ENCODE measurements at places on chromosomes 7 and 10.

GRCh38 chr10:34824870-34825269, 9.8 kb upstream of the PARD3 start:
- DNase-seq: no peak

GRCh38 chr10:122361046-122361445, 13.5 kb upstream of the PLEKHA1 start:
- no peak for DNase-seq

DNA sequence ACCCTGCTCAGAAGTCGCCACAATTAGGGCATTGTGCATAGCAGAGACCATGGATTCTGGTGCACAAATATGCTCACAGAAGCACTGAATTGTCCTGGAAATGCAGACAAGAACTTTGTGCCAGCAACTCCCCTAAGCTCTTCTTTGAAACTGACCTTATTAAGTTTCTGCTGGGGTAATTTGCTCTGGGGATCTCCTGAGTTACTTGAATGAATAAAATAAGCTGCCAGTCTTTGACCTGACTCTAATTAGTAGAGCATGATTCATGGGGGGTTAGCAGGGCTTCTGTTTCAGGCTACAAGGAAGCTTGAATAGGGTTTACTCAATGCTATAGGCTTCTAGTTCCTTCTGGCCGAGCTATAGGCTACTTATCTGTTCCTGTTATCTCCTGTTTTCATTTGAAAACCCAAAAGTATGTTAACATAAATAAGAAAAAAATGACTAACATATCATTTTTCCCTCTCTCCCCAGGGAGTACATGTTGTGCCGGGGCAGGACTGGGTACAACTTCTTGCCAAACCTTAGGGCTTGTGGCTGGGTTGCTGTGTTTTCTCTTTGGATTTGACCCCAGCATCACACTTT, 169.0 kb upstream of the TMEM229A start:
- DNase-seq: no peak

DNA sequence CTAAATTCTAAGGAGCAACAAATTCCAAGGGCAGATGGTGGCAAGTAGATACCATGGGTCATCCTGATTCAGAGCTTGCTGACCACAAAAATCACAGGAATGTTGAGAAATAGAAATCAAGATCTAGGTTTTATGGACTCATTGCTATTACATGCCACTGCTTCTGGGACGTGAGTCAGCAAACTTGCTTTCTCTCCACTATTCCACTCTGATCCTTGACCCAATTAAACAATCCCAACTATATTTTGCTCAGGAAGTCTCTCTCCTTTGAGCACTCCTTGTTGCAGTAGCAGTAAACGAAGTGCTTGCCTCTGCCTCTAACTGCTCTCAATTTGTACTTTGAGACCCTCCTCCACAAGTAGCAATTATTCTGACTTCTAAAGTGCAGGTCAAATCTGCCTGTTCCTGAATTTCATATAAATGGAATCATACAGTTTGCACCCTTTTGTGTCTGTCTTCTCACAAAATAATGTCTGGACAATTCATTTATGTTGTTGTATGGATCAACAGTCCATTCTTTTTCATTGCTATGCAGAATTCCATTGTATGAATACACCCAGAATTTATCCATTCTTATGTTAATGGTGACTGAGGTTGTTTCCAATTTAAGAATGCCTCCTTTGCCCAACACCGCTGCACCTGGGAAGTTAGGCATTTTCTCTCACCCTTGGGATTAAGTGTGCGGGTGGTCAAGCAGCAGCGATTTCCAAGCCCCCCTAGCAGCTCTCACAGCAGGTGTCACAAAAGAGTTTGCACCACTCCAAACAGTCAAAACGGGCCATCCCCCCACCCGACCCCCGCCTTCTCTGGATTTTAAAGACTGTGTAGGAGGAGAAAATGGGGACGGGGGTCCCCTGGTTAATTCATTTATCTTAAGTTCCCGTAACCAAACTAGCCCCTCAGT, 35.9 kb downstream of the ACSM6 start:
- DNase-seq: no peak

- DNase-seq: no peak
Measured at GRCh38 chr10:122838880-122839279, 6.8 kb downstream of the CUZD1 start.

GRCh38 chr10:127027786-127028185, 122.6 kb downstream of the DOCK1 start:
- DNase-seq: no peak

DNA sequence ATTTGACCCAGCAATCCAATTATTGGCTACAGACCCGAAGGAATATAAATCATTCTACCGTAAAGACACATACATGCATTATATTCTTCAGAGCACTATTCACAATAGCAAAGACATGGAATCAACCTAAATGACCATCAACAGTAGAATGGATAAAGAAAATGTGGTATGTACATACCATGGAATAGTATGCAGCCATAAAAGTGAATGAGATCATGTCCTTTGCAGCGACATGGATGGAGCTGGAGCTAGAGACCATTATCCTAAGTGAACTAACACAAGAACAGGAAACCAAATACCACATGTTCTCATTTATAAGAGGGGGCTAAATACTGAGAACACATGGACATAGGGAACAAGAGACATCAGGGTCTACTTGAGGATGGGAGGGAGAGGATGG, 44.0 kb downstream of the LMBR1 start:
- no peak for DNase-seq

DNA sequence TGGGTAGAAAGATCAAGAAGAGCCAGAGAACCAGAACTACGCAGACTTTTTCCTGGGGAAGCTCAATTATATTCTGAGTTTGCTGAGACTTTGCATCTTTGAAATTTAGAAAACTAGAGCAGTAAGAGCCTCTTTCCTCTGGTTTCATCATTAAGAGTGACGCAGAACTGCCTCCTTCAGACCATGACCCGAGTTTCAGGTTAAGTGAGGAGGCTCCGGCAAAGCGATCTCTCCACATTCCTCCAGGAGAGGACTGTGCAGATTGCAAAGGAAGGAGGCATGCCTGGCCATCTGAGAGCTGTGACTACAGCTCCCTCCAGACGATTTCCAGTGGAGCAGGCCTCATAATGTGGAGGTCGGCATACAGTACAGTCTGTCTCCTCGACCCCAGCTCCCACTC, 115.8 kb upstream of the LANCL2 start:
- DNase-seq: no peak

DNA sequence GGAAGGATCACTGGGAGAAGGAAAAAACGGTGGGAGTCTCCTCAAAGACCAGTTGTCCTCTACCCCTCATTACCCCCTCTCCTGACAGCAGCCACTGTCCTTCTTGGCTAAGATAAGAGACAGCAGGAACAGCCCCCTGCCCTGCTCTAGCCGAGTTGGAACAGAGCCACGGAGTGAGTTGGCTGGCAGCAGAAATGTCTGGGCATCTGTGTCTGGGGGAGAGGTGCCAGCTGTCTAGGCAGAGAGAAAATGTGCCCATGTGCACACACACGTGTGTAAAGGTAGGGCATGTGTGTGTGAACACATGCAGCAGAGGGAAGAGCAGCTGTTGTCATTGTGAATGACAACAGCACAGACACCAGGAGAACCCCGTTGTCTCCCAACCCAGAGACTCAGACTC, 9.4 kb upstream of the HILPDA start:
- DNase-seq: no peak

GRCh38 chr10:70480239-70480861, 1.8 kb downstream of the PALD1 start:
- DNase-seq: no peak

DNA sequence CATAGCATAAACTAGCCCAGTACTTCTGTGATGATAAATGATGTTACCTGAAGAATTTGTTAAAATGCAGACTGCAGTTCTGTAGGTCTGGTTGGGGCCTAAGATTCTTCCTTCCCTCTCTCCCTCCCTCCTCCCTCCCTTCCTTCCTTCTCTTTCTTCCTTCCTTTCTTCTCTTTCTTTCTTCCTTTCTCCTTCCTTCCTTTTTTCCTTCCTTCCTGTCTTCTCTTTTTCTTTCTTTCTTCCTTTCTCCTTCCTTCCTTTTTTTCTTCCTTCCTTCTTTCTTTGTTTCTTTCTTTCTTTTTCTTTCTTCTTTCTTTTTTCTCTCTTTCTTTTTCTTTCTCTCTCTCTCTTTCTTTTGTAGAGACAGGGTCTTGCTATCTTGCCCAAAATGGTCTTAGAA, 3.7 kb upstream of the SLC25A28 start:
- no peak for DNase-seq

DNA sequence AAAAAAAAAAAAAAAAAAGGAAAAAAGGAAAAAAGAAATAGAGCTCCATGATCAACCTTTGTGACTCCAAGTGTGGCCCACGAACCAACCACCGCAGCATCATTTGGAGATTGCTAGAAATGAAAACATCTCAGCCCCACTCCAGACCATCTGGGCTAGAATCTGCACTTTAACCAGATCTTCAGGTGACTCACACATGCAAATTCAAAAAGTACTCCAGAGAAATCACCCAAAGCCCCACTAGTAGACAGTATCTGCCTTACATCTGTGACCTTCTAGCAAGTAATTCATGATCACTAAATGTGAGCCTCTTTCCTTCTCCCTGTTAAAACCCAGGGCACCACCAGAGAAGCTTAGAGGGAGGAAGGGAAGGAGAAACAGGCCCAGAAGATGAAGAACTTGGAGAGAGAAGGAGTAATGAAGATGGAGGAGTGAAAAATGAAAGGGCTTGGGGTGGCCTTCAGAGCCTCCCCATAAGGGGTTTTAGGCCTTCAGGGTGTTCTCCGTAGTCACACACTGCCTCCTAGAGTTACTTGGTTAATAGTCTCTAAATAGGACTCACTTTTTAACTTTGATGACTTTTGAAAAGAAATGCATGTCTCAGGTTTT, 94.0 kb downstream of the SLC37A3 start:
- DNase-seq: no peak

GRCh38 chr10:69025370-69025896, 36.8 kb downstream of the KIFBP start:
- no peak for DNase-seq

Data from activated B cell treated with CpG ODN at 0.5 μM for 24 hours (primary cell).